Right lung (tissue), 10 donors: ENCODE measurements at places on chromosomes 4 and X. TPM values are rescaled to one million over a fixed set of nuclear protein-coding genes. Genes with fewer than 3 reads are reported as not detected.

The SHROOM2 gene
- 10.8 TPM for polyA plus RNA-seq

The ZMAT1 gene
- polyA plus RNA-seq: 16.2 TPM

DNA sequence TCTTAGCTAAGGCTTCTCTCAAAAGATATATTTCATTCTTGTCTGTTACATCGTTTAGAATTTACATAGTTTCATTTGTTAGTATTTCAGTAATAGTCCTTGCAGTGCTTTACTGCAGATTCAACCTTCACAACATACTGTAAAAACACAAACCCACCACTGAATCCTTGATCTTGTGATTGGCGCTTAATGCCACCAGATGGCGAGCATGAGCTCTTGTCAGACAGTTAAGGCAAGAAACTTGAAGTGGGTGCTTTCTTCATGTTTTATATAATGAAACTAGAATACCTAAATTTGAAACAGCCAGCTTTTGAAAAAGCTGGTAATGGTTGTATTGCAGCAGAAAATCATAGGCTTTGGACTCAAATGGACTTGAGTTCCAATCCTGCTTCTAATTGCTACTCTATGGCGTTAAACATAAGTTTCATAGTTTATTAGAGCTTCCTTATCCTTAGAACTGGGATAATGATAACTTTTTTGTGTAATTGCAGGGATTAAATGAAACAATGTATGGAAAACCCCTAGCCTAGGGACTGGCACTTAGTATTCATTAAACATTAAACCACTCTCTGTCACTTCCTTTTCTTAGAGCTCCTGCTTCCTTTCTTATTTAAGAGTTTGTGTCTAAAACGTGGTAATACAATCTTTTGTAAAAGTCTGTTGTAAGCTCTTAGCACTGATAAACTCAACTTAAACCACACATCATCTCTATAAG is 95.1 kb downstream of the USP9X start:
- peak; percentile 19 for DNase-seq

The SAGE1 gene
- polyA plus RNA-seq: not detected

DNA sequence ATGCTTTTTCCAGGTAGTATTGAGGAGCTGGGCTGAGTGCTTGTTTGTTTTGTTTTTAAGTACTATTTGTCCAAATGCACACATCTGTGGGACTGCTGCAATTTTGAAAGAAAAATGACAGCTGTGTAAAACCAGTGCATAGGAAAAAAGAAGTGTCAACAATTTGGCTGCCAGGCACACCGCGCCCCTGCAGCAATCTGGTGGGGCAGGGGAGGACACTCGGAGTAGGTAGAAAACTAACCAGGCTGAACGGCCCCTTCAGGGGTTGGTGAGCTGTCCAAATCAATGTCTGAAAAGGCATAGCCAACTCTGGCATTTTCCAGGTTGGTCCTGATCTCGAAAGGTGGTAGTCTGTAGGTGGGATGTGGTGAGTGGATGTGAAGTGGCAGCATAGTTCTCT is 1.1 kb downstream of the LDOC1 start:
- no peak for DNase-seq

GRCh38 chr4:78864405-78865024 is 74.7 kb downstream of the PAQR3 start:
- DNase-seq: peak; percentile 62

DNA sequence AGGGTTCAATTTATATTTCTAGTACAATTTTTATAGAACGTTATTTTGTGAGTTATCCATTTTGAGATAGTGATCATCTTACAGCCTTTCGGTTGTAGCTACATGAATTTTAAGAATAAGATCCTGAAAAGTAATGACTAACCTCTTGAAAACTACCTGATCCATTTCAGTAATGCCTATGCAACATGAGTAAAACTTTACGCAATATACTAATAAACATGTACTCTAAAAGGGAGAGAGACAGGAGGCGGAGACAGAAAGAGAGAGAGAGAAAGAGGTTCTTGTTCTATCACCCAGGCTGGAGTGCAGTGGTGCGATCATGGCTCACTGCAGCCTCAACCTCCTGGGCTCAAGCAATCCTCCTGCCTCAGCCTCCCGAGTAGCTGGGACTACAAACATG is 816.1 kb downstream of the CCSER1 start:
- no peak for DNase-seq

The LNX1 gene
- 4.2 TPM for polyA plus RNA-seq
